Progenitor cell of endocrine pancreas (in vitro differentiated cells): ENCODE measurements at places on chromosomes 11 and 22.

DNA sequence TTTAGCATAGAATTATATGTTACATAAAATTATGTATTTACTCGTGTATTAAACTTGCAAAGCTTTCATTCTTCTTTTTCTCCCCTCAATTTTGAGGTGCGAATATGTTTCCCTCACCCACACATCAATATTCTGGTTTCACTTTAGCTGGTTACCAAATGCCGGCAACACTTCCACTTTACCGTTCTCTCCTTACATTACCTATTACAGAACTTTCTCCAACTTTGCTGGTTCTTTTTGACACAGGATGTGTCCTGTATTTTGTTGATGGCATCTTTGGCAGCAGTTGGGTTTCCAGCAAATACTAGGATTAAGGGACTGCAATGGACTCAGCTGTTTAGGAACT is 84.9 kb downstream of the PRR5L start:
- H3K4me3 ChIP-seq: no peak overlapping the region
- DNase-seq: no peak
- H3K4me1 ChIP-seq: peaks cover 4% of the 10 kb centered on the region
- H3K36me3 ChIP-seq: no peaks in the 10 kb centered on the region

DNA sequence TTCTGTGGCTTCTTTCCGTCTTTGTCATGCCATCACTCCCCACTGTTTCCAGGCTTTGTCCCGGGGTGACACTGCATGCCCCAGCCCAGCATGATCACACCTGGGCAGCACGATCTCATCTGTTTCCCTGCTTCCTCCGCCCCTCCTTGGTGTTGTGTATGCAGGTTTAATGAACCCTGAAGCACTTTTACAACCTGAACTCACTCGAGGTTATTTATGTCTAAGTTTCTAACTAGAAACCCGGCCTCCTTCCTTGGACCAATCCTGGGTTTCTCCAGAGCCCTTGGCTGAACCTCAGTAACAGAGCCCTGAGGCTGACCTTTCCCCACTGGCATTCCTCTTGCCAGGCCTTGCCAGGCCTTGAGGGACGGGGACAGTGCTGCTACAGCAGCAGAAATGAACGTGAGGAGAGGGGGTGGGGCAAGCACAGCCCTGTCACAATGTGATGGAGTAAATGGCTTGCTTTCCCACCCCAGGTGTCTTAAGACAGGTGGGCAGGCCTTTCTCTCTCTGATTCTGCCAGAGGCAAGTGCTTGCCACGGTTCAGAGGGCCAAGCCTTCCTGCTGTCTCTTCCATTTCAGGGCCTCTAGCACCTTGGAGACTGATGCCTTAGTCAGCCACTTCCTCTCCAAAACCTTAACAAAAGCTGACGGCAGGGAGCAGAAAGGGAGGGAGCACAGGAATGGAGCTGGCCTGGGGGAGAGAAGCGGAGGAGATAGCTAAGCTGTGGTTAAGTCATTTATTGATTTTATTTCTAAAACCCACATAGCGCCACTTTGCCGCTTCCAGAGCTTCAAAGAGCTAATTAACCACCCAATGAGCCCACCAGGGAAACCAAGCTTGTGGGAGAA is 3.1 kb upstream of the PYGM start:
- H3K4me1 ChIP-seq: peaks cover 37% of the 10 kb centered on the region
- H3K27ac ChIP-seq: peak overlapping the region; percentile 19
- peaks cover 32% of the 10 kb centered on the region for H3K36me3 ChIP-seq
- no peaks in the 10 kb centered on the region for H3K27me3 ChIP-seq

- peak; percentile 62 for DNase-seq
- no peaks in the 10 kb centered on the region for H3K27me3 ChIP-seq
- peak overlapping the region; percentile 97 for H3K27ac ChIP-seq
- peaks cover 45% of the 10 kb centered on the region for H3K4me1 ChIP-seq
Observed at GRCh38 chr11:77472991-77473800, 698 bp downstream of the PAK1 start.

DNA sequence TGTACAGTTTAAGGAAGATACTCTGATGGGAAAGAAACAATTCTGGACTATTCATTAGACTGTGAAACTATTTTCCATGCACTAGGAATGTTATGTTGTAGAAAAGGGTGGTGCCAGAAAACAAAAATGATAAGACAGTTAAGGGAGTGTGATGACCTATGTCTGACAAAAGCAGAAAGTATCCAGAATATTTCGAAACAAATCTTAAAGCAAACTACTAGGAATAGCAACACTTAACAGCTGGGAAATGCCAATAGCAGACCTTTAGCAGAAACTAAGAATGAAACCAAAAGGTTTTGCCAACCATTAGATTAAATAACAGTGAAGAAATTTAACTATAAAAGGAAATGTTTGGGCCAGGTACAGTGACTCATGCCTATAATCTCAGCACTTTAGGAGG is 3.3 kb upstream of the ARHGAP20 start:
- H3K4me3 ChIP-seq: no peak overlapping the region
- no peaks in the 10 kb centered on the region for H3K36me3 ChIP-seq
- H3K27ac ChIP-seq: no peak overlapping the region
- DNase-seq: no peak
- peaks cover 4% of the 10 kb centered on the region for H3K4me1 ChIP-seq

- no peaks in the 10 kb centered on the region for H3K27me3 ChIP-seq
- H3K4me1 ChIP-seq: peaks cover 10% of the 10 kb centered on the region
- peaks cover 1% of the 10 kb centered on the region for H3K36me3 ChIP-seq
- peak overlapping the region; percentile 78 for H3K27ac ChIP-seq
- no peak for DNase-seq
Observed at GRCh38 chr22:46774253-46774979, 12.0 kb downstream of the TBC1D22A start.

DNA sequence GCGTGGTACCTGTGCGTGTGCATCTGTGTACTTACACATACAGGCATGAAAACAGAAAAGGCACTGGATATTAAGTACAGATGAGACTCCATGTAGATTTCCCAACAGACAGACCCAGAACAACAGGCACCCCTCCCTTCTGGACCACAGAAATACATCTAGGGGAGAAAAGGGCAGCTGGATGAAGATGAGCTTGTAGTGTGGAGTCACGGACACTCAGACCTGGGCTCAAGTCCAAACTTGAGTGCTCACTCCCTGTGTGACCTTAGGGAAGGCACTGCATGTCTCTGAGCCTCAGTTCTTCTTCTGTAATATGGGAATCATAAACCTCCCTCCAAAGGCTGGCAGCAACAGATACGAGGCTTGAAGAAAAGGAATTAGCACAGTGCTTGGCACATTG is 108.9 kb downstream of the GALNT18 start:
- no peaks in the 10 kb centered on the region for H3K36me3 ChIP-seq
- DNase-seq: no peak
- H3K4me3 ChIP-seq: no peak overlapping the region
- H3K27me3 ChIP-seq: peaks cover 6% of the 10 kb centered on the region
- no peak overlapping the region for H3K27ac ChIP-seq

- H3K27ac ChIP-seq: no peak overlapping the region
- no peak overlapping the region for H3K4me3 ChIP-seq
- H3K36me3 ChIP-seq: no peaks in the 10 kb centered on the region
- H3K4me1 ChIP-seq: peaks cover 11% of the 10 kb centered on the region
- no peaks in the 10 kb centered on the region for H3K27me3 ChIP-seq
- no peak for DNase-seq
Observed at GRCh38 chr11:86453290-86454030, 78.8 kb downstream of the CCDC81 start.

- H3K4me1 ChIP-seq: peaks cover 6% of the 10 kb centered on the region
- H3K36me3 ChIP-seq: no peaks in the 10 kb centered on the region
- no peak overlapping the region for H3K4me3 ChIP-seq
- no peaks in the 10 kb centered on the region for H3K27me3 ChIP-seq
- no peak overlapping the region for H3K27ac ChIP-seq
- DNase-seq: no peak
Observed at GRCh38 chr11:85787809-85788760, 22.9 kb downstream of the SYTL2 start.

DNA sequence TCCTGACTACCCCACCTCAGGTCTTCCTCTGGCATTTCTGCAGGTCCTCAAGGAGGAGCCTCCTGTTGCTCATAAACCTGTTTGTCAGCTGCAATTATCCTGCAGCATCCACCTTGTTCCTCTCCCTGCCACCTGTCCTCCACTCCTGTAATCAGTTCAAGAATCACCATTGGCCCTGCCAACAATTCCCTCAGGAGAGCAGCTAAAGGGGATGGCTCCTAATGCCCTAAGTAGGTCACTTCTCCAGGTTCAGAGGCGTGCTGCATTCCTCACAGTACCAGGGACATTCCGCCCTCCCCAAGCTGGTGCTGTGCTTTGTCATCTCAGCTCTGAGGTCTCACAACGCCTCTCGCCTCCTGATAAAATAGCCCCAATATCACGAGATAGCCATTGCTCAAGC is 2.1 kb downstream of the CLDN25 start:
- no peaks in the 10 kb centered on the region for H3K4me1 ChIP-seq
- no peak overlapping the region for H3K4me3 ChIP-seq
- H3K27me3 ChIP-seq: peaks cover 32% of the 10 kb centered on the region

DNA sequence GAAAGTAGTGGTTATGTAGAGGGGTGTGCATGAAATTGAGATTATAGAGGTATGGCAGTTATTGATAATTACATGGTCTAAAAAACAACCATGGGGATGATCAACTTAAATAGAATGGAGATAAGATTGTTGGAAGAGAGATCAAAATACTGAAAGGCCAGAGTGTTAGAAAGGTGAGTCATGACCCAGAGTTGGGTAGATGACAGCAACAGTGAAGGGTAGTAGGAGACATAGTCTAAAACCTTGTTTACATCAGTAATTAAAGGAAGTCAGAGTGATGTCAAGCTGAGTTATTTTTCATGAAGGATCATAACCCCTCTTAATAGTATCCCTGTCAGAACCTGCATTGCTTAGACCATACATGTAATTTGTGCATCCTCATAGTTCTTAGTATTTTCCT is 110.9 kb downstream of the ELP4 start:
- no peaks in the 10 kb centered on the region for H3K4me1 ChIP-seq
- DNase-seq: no peak
- H3K27ac ChIP-seq: no peak overlapping the region

DNA sequence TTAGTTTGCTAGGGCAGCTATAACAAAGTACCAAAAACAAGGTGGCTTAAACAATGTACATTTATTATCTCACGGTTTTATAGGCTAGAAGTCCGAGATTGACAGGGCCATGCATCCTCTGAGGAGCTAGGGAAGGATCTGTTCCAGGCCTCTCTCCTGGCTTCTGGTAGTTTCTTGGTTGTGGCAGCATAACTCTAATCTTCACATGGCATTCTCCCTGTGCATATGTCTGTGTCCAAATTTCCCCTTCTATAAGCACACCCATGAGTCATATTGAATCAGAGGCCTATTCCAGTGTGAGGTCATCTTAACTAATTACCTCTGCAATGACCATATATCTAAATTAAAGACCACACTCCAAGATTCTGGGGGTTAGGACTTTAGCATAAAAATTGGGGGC is 31.3 kb upstream of the MMP13 start:
- no peak overlapping the region for H3K4me3 ChIP-seq
- no peak overlapping the region for H3K27ac ChIP-seq
- no peaks in the 10 kb centered on the region for H3K36me3 ChIP-seq
- no peaks in the 10 kb centered on the region for H3K4me1 ChIP-seq

GRCh38 chr11:104328512-104328907 is 164.6 kb upstream of the PDGFD start:
- H3K4me1 ChIP-seq: no peaks in the 10 kb centered on the region
- no peaks in the 10 kb centered on the region for H3K36me3 ChIP-seq
- H3K27ac ChIP-seq: no peak overlapping the region
- DNase-seq: no peak

DNA sequence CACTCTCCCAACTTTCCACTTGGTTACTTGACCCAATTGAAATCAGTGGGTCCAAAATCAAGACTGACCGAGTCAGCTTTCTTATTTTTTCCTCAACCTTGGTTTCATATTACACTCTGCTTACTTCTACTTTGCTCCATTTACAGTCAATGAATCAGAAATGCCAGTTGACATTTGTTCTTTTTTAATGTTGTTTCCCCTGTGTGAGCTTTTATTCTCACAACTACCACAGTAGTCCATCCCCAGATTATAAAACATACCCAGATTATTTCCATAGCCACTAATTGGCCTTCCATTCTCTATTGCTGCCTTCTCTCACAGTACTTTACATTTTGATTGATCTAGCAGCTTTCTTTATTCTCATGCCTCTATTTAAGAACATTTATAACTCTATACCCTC is 50.0 kb downstream of the DNAJC24 start:
- H3K4me3 ChIP-seq: no peak overlapping the region
- no peak overlapping the region for H3K27ac ChIP-seq
- no peaks in the 10 kb centered on the region for H3K27me3 ChIP-seq

DNA sequence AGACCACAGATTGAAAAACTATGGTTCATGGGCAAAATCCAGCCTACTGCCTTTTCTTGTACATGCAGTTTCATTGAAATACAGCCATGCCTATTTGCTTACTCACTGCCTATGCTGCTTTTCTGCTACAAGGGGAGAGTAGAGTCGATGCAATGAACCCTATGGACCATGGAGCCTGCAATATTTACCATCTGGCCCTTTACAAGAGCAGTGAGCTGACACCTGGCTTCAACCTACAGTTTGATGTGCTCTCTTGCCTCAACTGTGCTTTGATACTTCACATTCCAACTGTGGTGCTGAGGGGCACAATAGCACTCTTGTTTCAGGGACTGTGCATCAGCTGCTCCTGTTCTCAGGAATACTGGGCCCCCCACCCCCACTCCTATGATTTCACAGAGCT is 239.5 kb upstream of the SORL1-AS1 start:
- H3K4me3 ChIP-seq: no peak overlapping the region
- no peak overlapping the region for H3K27ac ChIP-seq
- H3K27me3 ChIP-seq: no peaks in the 10 kb centered on the region

GRCh38 chr11:1541474-1542204 is 30.4 kb downstream of the DUSP8 start:
- DNase-seq: no peak
- H3K36me3 ChIP-seq: no peaks in the 10 kb centered on the region
- H3K27me3 ChIP-seq: peaks cover 54% of the 10 kb centered on the region
- no peak overlapping the region for H3K27ac ChIP-seq
- H3K4me3 ChIP-seq: no peak overlapping the region
- H3K4me1 ChIP-seq: no peaks in the 10 kb centered on the region

- no peaks in the 10 kb centered on the region for H3K36me3 ChIP-seq
- peaks cover 14% of the 10 kb centered on the region for H3K27me3 ChIP-seq
- H3K4me3 ChIP-seq: no peak overlapping the region
Observed at GRCh38 chr11:110897035-110897434, 184.8 kb upstream of the ARHGAP20 start.

DNA sequence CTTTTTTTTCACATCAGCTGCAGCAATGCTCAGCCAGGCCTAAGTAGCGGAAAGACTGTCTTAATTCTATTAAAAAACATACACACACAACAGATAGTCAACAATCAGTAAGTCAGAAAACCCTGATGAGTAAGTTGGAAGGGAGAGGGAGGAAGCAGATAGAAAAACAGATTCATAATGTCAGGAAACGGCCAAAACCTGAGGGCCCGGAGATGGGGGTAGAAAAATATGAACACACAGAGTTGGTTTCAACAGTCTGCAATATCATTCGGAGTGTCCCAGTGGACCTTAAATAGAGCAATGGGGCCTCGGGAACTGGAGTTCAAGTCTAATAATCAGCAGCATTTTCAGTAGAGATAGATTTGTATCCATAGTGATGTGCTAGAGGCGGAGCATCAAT is 14.8 kb downstream of the LRRC55 start:
- peaks cover 8% of the 10 kb centered on the region for H3K27me3 ChIP-seq
- H3K4me1 ChIP-seq: no peaks in the 10 kb centered on the region
- DNase-seq: no peak
- no peaks in the 10 kb centered on the region for H3K36me3 ChIP-seq

GRCh38 chr11:73186886-73187285 is 31.2 kb upstream of the P2RY2 start:
- peaks cover 31% of the 10 kb centered on the region for H3K27me3 ChIP-seq
- H3K36me3 ChIP-seq: no peaks in the 10 kb centered on the region
- peaks cover 5% of the 10 kb centered on the region for H3K4me1 ChIP-seq
- H3K4me3 ChIP-seq: no peak overlapping the region
